Smooth muscle cell of the umbilical artery (primary cell): ENCODE measurements at places on chromosomes 1 and 21. TPM values are rescaled to one million over a fixed set of nuclear protein-coding genes. Genes with fewer than 3 reads are reported as not detected.

The PADI1 gene
- under 0.01 and 0.18 TPM in 2 replicates for total RNA-seq

The CYP4Z1 gene
- not detected in 2 replicates for total RNA-seq

The GABPB2 gene
- 10.1 and 10.6 TPM in 2 replicates for total RNA-seq

The OR2T8 gene
- not detected in 2 replicates for total RNA-seq

The VAMP3 gene
- 78.4 and 133 TPM in 2 replicates for total RNA-seq

The PRRC2C gene
- 45.4 and 82.6 TPM in 2 replicates for total RNA-seq

The IFI44 gene
- 7.8 and 17.2 TPM in 2 replicates for total RNA-seq

The KIF26B gene
- 66.8 and 71.3 TPM in 2 replicates for total RNA-seq

The GABPA gene
- total RNA-seq, result 28.2 and 29.0 TPM in 2 replicates
